ENCODE measurements at places on chromosomes 7 and 10.

- DNase-seq = no peak
Observed at GRCh38 chr10:10903620-10904019, 114.1 kb upstream of the CELF2 start.

DNA sequence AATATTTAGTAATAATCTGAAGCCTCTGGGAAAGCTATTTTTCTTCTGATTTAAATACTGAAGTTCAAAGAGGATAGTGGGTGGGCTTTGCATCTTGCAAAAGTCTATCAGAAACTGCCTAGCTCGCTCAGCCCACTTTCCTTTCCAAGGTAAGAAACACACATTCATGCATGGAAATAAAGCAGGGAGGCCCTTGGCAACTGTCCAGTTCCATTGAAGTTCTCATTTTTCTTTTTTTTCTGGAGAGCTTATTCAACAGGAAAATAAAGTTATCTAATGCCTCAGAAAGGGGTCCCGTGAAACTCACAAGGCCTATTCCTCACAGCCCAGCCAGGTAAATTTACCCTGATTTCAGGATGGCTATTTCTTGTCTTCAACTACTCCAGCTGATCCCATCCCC, 654.9 kb downstream of the KCNMA1 start:
- peak; percentile 2 for DNase-seq

- no peak for DNase-seq
Observed at GRCh38 chr10:21314906-21315644, 210.4 kb downstream of the SKIDA1 start.

- no peak for DNase-seq
Observed at GRCh38 chr7:54837168-54837567, 78.2 kb upstream of the SEC61G start.

- no peak for DNase-seq
Observed at GRCh38 chr7:150964593-150965111, 13.5 kb downstream of the KCNH2 start.

GRCh38 chr10:103931603-103932002, 13.6 kb upstream of the STN1 start:
- DNase-seq = no peak

GRCh38 chr7:105594034-105594433, 12.7 kb upstream of the EFCAB10 start:
- DNase-seq = peak; percentile 58

- DNase-seq = no peak
Observed at GRCh38 chr10:93385345-93385744, 96.8 kb downstream of the MYOF start.

DNA sequence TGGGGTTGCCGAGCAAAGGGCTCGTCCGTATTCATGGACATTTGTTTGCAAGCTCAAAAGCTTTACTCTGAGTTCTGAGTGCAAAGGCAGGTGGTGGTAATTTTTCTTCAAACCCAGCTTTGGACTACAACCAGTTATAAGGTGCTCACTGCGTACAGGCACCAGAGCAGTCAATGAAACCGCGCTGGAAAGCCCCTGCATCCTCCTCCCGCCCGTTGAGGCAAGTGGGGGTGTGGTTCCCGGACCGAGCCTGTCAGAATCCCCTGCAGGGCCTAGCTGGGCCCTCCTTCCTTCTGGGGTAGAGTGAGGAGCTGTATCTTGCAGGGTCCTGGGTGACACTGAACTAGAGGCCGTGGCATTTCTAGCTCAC, 22.3 kb downstream of the AMZ1 start:
- DNase-seq = no peak

GRCh38 chr7:105581066-105581811, at the start of gene EFCAB10:
TSS of gene EFCAB10 (minus strand) at chr7:105581493. CDS start at chr7:105581463, 30 bp downstream.
- peak; percentile 90 for DNase-seq

- DNase-seq = no peak
Observed at GRCh38 chr10:23013581-23014335, 81.6 kb upstream of the MSRB2 start.

GRCh38 chr10:103282961-103283360, 6.0 kb downstream of the INA start:
- DNase-seq = no peak

- no peak for DNase-seq
Observed at GRCh38 chr10:103872137-103872931, 17.0 kb upstream of the SH3PXD2A start.

DNA sequence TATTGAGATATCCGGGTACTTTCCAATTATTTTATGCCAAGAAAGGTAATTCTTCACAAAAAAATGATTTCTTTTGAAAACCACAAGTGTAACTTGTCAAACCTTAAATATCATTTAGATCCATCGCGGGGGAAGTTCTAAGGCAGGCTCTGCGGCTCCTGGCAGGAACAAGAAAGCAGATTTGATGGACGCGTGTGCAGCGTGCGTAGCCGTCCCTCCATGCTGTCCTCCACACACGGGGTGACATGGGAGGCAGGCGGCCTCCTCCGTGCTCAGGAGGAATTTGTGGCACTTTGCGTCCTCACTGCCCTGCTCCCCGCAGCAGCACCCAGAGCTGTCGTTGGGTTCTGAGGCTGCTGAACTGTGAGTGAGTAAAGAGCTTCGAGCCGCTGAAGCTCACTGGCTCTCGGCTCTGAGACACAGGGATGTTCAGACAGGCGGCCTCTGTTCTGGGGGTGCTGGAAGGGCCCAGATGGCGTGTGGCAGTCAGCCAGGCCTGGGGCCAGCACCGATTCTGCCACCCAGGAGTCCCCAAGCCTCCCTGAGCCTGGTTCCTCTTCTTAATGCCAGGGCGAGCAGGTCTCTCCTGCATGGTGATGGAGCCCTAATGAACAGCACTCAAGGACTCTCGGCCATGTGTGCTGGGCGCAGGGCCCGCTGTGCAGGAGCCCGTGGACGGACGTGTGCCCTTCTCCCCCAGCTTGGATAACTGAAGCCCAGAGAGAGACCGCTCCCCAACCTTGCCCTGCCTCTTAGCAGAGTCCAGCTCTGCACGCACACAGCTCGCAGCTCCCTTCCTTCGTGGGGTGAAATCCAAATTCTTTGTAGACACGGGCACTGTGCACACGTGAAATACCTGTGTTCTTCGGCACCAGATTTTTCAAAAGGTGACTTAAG, 185.4 kb upstream of the SHH start:
- DNase-seq = no peak

GRCh38 chr7:37666026-37666799, 17.4 kb upstream of the GPR141 start:
- no peak for DNase-seq

GRCh38 chr7:102889851-102890250, 22.9 kb upstream of the LRRC17 start:
- DNase-seq = no peak

- DNase-seq = peak; percentile 9
Observed at GRCh38 chr10:117137911-117138642, at the start of gene VAX1. TSS of gene VAX1 (minus strand) at chr10:117138270. CDS start at chr10:117138056, 214 bp downstream.

DNA sequence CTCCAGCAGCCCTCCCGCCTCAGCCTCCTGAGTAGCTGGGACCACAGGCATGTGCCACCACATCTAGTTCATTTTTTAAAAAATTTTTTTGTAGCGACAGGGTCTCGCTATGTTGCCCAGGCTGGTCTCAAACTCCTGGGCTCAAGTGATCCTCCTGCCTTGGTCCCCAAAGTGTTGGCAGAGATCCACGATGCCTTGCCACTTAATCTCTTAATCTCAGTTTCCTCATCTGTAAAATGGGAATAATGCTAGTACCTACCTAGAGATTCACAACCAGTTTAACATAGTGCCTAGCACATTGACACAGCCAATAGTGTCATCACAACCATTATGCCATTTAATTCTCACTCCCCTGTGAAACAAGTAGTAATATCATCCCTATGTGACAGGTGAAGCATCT, 4.8 kb upstream of the CPA4 start:
- DNase-seq = no peak

DNA sequence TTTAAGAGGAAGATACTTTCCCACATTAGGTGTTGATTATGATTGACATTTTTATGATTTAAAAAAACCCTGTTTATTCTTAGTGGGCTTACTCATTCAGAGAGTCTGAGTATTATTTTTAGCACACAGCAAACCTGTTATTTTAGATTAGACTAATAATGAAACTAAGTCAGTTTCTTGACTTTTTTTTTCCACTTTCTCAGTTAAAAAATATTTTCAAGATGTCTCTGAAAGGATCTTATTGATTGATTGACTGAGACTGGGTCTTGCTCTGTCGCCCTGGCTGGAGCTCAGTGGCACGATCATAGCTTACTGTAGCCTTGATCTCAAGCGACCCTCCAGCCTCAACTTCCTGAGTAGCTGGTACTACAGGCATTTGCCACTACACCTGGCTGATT, 20.4 kb upstream of the INPP5F start:
- no peak for DNase-seq

- peak; percentile 82 for DNase-seq
Observed at GRCh38 chr7:20786779-20787659, at the start of gene SP8. TSS of gene SP8 (minus strand) at chr7:20786886. CDS start at chr7:20786798, 88 bp downstream.

DNA sequence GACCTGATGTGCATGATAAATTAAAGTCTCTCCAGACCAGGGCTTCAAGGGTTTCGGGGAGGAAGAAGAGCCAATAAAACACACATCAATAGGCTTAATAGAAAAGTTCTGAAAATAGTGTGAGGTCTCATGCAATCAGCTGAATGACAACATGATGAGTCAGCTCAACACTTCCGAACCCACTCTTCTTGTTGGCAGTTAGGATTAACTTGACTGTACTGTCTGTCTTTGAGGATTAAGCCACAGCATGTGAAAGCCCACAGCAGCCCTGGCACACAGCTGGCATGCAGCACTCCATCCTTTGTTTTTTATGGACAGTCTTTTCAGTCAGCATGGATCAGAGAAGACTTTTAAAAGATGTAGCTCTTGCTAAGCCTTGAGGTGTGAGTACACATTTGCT, 526.9 kb upstream of the VSTM2A start:
- no peak for DNase-seq

GRCh38 chr7:84612981-84613681, 418.5 kb upstream of the SEMA3A start:
- no peak for DNase-seq

- DNase-seq = no peak
Observed at GRCh38 chr7:33640741-33641140, 264.6 kb upstream of the BMPER start.

- DNase-seq = no peak
Observed at GRCh38 chr10:33975481-33975880, 641.0 kb upstream of the NRP1 start.

- DNase-seq = no peak
Observed at GRCh38 chr7:51256916-51257315, 59.7 kb downstream of the COBL start.

- peak; percentile 78 for DNase-seq
Observed at GRCh38 chr10:86652361-86653202, 1.8 kb upstream of the OPN4 start.

DNA sequence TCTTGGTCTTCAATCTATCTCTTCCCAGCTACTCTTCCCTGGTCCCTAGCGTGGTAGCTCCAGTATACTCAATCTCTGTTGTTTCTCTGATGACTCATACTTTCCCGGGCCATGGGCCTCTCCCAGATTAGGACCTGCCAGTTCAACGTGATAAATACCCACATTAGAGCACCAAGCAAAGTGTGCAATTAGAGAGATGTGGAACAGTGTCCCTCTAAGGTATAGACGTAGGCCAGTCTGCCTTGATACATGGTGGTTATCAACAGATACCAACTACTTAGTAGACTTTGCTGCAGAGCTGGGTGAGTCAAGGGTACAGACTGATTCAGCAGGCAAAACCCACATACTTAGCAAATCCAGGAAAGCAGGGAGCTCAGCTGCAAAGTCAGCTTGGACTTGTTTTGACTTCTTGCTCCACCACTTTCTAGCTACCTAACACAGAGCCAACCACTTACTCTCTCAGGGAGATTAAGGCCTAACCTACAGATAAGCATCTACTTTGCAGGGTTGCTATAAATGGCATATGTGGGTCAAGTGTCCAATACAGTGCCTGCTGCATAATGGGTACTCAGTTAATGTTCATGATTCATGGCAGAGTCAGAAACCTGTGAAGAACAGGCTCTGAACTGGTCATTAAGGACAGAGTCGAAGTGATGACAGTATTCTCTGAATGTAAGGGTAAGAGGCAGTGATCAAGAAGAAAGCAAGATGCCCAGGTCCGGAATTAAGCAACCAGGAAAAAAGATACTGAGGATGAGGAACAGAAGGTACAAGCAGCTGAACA, 176.1 kb downstream of the CHN2 start:
- no peak for DNase-seq

GRCh38 chr10:119655566-119656001, 4.4 kb downstream of the BAG3 start:
- no peak for DNase-seq

DNA sequence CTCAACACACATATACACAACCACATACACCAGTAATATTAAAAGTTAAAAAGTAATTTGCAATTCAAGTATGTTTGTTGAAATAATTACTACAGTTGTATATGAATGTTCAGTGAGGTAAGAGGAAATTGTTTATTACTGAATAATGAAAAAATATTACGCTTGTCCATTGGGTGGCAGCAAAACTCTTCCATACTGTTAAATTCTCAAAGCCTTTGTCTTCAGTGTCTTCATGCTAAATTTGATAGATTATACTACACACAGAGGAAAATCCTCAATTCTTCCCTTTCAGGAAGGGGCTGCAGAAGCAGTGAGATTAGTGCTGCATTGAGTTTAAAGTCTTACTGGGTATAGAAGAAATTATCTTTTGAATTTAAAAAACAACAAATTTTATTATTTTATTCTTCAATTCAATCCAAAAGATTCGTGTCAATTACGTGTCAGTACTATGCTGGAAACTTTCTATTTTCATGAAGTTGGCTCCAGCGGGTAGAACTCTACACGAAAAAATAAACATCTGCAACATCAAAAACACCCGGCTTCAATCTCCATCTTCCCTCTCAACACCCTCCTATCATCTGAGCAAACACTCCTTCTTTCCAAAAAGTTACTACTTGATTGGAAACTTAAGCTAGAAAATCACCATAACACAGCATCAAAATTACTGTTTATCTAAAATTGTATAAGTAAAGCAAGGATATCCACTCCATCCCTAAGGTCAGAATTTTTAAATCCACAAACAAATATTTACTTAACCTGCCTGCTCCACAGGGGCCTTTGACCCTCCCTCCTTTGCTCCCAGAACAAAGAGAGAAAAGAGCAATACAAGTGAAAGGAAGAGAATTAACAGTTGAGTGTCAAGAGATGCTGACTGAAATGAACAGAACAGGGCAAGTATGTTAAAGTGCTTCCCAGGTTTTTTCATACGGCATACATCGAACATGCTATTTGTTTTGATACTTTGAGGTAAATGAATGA, 37.0 kb upstream of the TES start:
- peak; percentile 61 for DNase-seq

DNA sequence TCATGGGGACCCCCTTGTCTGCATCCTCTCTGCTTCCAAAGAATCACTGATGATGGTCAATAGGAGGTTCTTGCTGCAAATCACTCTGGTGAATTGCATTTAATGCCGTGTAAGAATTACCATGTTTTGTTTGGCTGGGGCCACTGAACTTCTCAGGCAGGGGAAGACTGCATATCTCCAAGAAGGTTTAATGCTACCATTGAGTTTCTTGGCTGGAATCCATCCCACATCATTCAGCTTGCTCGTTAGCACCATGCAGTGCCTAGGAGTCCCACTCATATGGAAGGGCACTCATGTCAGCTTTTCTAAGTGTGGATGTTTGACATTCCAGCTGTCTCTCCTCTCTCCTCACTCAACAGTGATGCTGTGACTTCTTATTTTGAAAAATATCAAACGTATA, 50.2 kb upstream of the BAMBI start:
- no peak for DNase-seq

GRCh38 chr10:70578371-70578947, 24.1 kb downstream of the PRF1 start:
- DNase-seq = no peak

GRCh38 chr7:134018306-134018705, 108.8 kb upstream of the LRGUK start:
- DNase-seq = no peak

GRCh38 chr7:3272691-3273141, 28.3 kb upstream of the SDK1 start:
- no peak for DNase-seq

All from NCI-H1105 treated with DMSO at 0.1 percent for 48 hours (cell line).